Progenitor cell of endocrine pancreas (in vitro differentiated cells): ENCODE measurements at places on chromosomes 7 and 10.

- DNase-seq = no peak
These were observed 8.8 kb downstream of the TMEM120A start for GRCh38 chr7:75985518-75986146.

DNA sequence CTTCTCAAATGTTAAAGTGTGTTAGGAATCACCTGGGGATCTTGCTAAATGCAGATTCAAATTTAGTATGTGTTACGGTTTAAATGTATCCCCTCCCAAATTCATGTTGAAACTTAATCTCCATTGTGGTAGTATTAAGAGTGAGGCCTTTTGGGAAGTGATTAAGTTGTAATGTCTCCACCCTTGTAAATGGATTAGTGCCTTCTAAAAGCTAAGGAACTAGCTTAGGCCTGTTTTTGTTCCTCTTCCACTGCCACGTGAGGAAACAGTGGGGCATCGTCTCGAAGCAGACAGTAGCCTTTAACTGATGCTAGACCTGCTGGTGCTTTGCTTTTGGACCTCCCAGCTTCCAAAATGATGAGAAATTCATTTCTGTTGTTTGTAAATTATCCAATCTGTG, 52.3 kb upstream of the SEMA3D start:
- DNase-seq = no peak

DNA sequence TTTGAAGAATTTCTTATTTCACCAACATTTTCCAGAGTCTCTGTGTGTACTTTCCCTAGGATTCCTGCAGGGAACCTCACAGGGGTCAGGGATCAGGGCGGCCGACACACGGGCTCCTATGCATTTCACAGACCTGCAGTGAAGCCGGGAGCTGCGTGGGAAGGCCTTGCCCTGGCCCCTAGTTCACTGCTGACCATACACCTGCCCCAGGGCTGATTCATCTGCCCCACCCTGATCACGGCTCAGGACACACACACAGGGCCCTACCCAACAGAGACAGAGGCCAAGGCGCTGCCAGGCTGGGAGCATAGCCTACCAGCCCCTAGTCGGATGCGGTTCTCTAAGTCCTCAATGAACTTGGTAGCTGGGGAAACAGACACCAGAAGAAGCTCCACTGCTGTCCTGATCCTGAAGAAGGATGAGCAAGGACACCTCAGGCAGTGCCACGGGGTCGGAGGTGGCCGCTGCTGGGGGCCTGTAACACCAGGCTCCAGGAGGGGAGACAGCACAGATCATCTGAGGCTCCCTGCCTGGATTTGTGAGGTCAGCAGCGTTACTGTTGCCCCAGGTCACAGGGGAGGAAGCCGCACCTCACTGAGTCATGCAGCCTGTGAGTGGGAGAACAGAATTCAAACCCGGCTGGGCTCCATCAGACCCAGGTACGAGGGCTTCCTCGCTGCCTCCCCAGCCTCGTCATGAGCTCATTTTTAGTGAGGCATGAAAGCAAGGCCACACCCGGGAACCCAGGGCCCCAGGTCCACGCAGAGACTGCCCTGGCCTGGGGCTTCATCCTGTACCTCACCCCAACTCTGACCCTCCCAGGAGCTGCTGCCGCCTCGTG, 278.8 kb upstream of the PPP2R2D start:
- no peak for DNase-seq

GRCh38 chr7:39509436-39509835, 56.8 kb upstream of the YAE1 start:
- DNase-seq = no peak

GRCh38 chr10:5829267-5829666, 16.0 kb upstream of the GDI2 start:
- no peak for DNase-seq

DNA sequence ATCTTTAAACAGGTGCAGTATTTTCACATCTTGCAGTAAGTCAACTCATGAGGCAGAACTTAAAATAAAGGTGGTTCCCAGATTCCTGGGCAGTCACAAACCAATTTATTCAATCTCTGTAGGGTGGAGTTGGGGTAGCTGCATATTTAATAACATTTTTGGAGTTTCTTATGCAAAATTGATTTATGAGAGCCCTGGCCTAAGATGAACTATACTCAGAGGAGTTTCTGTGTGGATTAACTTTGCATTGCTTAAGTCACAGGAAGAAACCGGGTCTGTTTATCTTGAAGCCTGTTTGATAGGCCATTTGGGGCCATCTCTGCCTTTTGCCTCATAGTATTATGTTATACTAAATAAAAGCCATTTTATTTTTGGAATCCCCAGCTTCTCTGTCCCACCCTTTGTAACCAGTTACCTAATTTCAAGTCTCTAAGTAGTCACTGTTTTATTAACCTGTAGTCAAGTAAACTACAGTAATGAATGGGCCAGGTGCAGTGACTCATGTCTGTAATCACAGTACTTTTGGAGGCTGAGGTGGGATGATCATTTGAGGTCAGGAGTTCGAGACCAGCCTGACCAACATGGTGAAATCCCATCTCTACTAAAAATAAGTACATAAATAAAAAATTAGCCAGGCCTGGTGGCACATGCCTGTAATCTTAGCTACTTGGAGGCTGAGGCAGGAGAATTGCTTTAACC, 104.4 kb upstream of the FAM3C start:
- no peak for DNase-seq

DNA sequence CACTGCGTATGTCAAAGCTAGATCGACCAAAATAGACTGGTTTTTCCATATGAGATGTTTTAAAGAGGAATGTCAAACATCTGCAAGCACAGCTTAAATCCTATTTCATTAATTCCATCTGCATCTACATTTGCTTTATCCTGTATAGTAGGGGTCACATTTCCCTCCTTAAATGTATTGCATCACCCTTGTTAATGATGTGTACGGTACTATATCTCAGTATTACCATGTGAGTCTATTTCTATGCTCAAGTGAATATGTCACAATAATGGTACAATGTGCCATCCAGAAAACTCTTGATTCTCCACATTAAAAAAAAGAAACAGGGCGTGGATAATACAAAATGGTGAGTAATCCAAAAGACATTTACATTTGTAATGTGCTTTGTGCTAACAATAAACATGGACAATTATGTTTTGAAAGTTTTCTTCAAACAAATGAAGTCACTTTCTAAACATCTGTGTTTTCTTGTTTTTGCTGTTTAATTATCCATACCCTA, 56.6 kb downstream of the TWIST1 start:
- no peak for DNase-seq

DNA sequence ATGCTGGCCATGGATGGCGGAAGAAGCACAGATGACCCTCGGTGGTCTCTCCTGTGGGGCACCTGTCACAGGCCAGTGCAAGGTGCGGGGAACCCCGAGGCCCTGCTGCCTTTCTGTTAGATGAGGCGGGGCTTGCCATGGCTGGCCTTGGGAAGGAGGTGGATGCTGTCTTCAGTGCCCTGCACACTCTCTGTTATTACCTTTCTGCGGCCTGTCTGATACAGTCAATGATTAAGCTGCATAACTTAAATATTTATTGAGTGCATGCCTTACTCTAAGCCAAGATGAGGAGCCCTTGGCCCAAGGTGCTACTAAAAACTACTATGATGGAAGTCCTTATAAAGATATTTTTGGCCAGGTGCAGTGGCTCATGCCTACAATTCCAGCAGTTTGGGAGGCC, 36.7 kb upstream of the MNX1 start:
- DNase-seq = no peak

- DNase-seq = no peak
These were observed 16.0 kb upstream of the DPYSL4 start for GRCh38 chr10:132170561-132171361.

DNA sequence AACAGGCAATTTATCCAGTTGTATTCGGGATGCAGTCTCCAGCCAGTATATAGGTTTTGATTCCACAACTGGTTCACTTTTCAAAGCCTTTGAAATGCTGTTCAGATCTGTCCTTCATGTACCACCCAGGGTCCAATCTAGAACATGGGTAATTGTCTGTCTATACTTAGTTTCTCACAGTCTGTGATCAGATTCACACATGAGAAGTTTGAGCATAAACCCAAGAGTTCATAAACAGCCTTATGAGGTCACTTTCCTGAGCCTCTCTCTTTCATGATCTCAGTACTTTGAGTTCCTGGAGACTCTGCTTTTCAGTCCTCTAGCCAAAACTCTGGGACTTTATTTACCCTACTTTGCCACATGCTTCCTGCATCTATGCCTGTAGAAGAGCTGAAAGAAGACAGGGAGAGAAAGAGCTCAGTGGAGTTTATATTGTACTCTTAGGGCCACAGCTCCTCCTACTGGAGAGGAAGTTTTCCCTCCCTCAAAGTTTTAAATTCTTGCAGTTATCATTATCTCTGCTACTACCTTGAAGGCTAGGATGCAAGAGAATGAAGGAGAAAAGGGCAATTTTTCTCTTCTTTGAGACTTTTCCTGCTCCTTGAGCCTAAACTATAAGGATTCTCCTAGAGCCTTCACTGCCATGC, 172.0 kb downstream of the ZEB1 start:
- DNase-seq = no peak

GRCh38 chr10:84798312-84798711, 469.9 kb downstream of the CCSER2 start:
- DNase-seq = no peak
